AML-193 (cell line): ENCODE measurements at places on chromosomes 1 and 21.

DNA sequence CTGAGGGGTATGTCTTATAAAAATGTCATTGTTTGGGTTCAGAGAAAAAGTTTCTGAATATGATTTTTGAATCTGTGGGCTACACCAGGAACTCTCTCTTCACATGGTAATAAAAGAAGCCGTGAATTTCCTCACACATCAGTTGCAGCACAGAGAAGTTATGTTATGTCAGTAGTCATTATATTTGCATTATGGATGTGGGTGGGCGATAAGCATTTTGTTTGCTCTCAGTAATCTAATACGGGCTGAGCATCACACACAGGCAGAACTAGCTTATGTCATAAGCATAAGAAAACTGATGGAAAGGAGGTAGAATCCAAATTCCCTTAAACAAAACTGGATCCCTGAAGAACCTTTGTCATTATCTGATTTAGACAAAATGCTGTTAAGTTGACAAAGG is 70.8 kb downstream of the PRDM2 start:
- no peak for DNase-seq

DNA sequence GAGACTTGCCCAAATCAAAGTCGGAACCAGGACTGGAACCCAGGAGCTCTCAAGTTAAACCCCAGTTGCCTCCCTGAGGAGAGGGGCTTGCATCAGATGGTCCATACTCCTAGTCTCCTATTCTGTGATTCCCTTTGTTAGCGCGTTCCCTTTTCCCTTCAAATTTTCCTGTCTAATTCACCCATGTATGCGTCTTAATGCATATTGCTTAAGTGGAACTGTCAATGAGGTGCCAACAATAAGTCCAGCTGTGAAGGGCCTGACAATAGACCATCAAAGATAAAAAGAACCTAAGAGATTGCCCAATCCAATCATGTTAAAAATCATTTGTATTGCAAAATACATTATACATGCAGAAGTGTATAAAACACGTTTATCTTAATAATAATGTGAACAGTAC is 634 bp upstream of the SPATA6 start:
- no peak for DNase-seq

- peak; percentile 16 for DNase-seq
Measured at GRCh38 chr1:93552741-93553455, 105.0 kb downstream of the FNBP1L start.

GRCh38 chr21:45016406-45017038 is 57.9 kb upstream of the ADARB1 start:
- no peak for DNase-seq

GRCh38 chr1:199010492-199010891 is 371.7 kb downstream of the PTPRC start:
- peak; percentile 34 for DNase-seq
